Endodermal cell (in vitro differentiated cells): ENCODE measurements at places on chromosomes 2 and 18. TPM values are rescaled to one million over a fixed set of nuclear protein-coding genes. Genes with fewer than 3 reads are reported as not detected.
A peak's percentile ranks its signal among the peaks of the same experiment; 100 is the strongest.

- no peaks in the 10 kb centered on the region for H3K4me1 ChIP-seq
- no peak overlapping the region for H3K27ac ChIP-seq
- no peaks in the 10 kb centered on the region for H3K27me3 ChIP-seq
- DNase-seq, result no peak
Measured at GRCh38 chr2:99448556-99448955, 41.3 kb downstream of the REV1 start.

DNA sequence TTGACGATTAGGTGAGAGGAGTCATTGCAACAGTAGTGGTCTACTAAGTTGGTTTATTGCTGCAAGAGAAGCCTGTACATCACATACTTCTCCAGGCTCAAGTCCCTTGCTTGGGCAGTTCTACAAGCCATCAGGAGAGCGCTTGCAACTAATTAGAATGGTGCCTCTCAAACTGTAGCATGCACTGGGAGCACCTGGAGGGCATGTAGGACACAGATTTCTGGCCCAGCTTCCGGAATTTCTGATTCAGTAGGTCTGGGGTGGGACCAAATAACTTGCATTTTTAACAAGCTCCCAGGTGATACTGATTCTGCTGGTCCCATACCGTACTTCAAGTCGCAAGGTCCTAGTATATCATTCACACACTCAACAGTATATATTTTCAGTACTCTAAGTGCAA lies 34.5 kb upstream of the CCDC88A start:
- H3K4me1 ChIP-seq, result no peaks in the 10 kb centered on the region
- no peaks in the 10 kb centered on the region for H3K36me3 ChIP-seq
- no peak for DNase-seq
- no peaks in the 10 kb centered on the region for H3K27me3 ChIP-seq
- H3K4me3 ChIP-seq, result no peak overlapping the region

TEX44 gene
- total RNA-seq, result not detected in 2 replicates

FAM237A gene
- not detected in 3 replicates for total RNA-seq

RAB17 gene
- 206 and 235 TPM in 2 replicates for total RNA-seq

CAPN13 gene
- 38.6 and 40.8 TPM in 2 replicates for total RNA-seq

GRCh38 chr2:16526193-16526592 lies 139.4 kb downstream of the CYRIA start:
- no peak overlapping the region for H3K4me3 ChIP-seq
- peaks cover 12% of the 10 kb centered on the region for H3K27me3 ChIP-seq
- no peaks in the 10 kb centered on the region for H3K4me1 ChIP-seq
- no peak for DNase-seq
- H3K27ac ChIP-seq, result no peak overlapping the region

DNA sequence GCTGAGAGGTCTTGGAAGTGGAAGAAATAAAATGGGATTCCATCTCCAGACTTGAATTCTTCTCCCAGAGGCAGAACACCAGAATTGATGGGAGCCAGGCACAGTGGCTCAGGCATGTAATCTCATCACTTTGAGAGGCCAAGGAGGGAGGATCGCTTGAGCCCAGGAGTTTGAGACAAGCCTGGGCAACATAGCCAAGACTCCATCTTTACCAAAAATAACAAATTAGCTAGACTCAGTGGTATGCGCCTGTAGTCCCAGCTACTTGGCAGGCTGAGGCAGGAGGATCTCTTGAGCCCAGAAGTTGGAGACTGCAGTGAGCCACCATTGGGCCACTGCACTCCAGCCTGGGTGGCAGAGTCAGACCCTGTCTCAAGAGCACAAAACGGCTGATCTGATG lies 144.3 kb downstream of the C1D start:
- no peak for DNase-seq
- peak overlapping the region; percentile 37 for H3K4me3 ChIP-seq
- H3K4me1 ChIP-seq, result peaks cover 19% of the 10 kb centered on the region
- H3K27ac ChIP-seq, result no peak overlapping the region
- no peaks in the 10 kb centered on the region for H3K36me3 ChIP-seq
- H3K27me3 ChIP-seq, result no peaks in the 10 kb centered on the region

POMC gene
- 12.4 and 14.5 TPM in 2 replicates for total RNA-seq

DNA sequence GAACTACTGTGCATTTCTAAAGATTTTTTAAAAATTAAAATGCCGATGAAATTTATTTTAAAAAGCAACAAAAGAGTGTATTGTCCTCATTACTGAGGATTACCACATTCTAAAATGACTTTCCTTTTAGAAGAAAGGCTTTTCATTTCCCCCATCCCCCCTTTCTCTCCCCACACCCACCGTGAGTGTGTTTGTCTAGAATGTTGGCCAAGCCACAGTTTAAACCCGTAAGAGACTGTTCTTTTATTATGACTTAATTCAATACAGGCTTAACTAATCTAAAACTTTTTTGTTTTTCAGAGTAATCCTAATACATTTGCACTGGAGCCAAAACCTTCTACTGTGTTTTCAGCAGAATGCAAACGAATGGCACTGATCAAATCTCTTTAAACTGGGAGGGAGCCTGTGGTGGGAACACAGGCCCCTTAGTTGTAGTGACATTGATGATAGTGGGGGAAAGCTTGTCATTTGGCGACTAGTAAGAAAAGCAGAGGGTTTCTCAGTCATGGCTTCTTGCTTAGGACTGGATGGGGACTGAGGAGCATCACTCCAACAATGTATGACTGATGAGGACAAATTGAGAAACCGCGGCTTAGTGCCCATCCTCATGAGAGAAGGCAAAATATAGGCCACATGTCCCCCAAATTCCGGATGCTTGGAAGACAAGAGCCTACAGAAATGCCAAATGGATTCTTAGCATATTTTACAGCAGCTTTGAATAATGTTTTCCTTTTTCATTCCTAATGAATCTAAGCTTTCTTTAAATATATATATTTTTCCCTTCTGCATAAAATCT lies 154.0 kb upstream of the SMIM21 start:
- no peak for DNase-seq
- no peaks in the 10 kb centered on the region for H3K4me1 ChIP-seq
- H3K4me3 ChIP-seq, result no peak overlapping the region
- H3K27me3 ChIP-seq, result no peaks in the 10 kb centered on the region

COL4A4 gene
- 2.2 and 2.6 TPM in 2 replicates for total RNA-seq

- no peaks in the 10 kb centered on the region for H3K4me1 ChIP-seq
- peaks cover 4% of the 10 kb centered on the region for H3K36me3 ChIP-seq
- no peaks in the 10 kb centered on the region for H3K27me3 ChIP-seq
- DNase-seq, result no peak
- no peak overlapping the region for H3K27ac ChIP-seq
Measured at GRCh38 chr2:31979018-31979417, 31.8 kb downstream of the MEMO1 start.

ALK gene
- total RNA-seq, result 0.13 to 0.36 TPM (median 0.35 TPM) in 3 replicates
